ENCODE measurements at places on chromosomes 7 and 10.

- DNase-seq, result no peak
- no peak overlapping the region for H3K27ac ChIP-seq
- no peaks in the 10 kb centered on the region for H3K27me3 ChIP-seq
- no peaks in the 10 kb centered on the region for H3K4me1 ChIP-seq
- no peaks in the 10 kb centered on the region for H3K36me3 ChIP-seq
Observed at GRCh38 chr7:130222-130572, 62.2 kb upstream of the FAM20C start.

- no peaks in the 10 kb centered on the region for H3K27me3 ChIP-seq
- H3K36me3 ChIP-seq, result no peaks in the 10 kb centered on the region
- no peaks in the 10 kb centered on the region for H3K4me1 ChIP-seq
- no peak for DNase-seq
- no peak overlapping the region for H3K27ac ChIP-seq
Observed at GRCh38 chr7:21184942-21185652, 242.8 kb upstream of the SP4 start.

DNA sequence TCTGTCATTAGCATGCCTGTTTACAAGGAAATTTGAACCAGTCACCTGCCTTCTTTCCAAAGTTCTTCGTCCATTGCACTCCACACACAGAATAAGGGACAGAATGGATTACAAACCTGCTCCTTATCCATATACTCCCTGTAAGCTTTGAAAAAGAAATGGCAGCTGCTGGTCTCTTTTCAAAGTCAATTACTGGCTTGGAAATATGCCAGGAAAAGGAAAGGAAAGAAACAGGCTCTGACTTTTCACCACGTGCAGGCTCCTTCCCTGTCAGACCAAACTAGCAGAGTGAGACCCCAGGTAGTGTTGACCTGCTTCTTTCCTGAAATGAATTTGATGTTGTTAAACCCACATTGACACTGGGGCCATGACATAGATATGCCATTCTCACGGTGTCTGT lies 84.5 kb downstream of the LHFPL3 start:
- H3K4me1 ChIP-seq, result no peaks in the 10 kb centered on the region
- H3K36me3 ChIP-seq, result no peaks in the 10 kb centered on the region
- no peak overlapping the region for H3K27ac ChIP-seq
- H3K4me3 ChIP-seq, result no peak overlapping the region

- DNase-seq, result no peak
- H3K36me3 ChIP-seq, result no peaks in the 10 kb centered on the region
- H3K4me1 ChIP-seq, result no peaks in the 10 kb centered on the region
- no peaks in the 10 kb centered on the region for H3K27me3 ChIP-seq
- H3K27ac ChIP-seq, result no peak overlapping the region
Observed at GRCh38 chr7:155425011-155425340, 33.0 kb upstream of the EN2 start.

DNA sequence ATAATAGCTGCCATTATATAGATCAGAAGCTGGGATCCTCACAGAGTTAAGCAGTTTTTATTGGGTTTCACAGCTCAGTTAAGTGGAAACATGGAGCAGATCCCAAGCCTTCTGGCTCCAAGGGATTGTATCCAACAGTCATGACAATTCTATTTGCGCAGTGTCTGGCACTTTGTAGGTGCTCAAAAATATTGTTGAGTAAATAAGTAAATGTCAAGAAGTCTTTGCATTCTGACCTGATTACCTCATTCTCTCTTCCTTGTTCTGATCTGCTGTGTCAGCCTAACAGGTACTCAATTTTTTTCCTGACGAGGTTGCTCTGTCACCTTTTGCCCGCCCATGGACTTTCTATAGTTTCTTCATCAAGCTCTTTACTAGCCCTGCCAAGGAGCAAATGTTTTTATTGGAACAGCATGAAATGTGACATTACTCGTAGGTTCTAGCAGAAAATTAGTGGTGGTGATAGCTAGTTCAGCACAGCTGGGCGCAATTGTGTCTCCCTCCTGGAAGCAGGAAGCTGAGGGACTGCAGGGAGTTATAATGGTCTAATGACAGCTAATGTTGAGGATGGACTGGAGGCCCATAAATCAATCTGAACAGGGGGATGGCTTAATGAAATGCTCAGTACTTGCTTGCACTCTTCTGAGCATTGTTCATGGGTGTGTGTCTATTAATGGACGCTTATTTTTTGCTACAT lies 680.2 kb downstream of the CCSER2 start:
- H3K36me3 ChIP-seq, result no peaks in the 10 kb centered on the region
- H3K4me1 ChIP-seq, result no peaks in the 10 kb centered on the region
- no peak overlapping the region for H3K4me3 ChIP-seq
- H3K27me3 ChIP-seq, result no peaks in the 10 kb centered on the region
- DNase-seq, result no peak

DNA sequence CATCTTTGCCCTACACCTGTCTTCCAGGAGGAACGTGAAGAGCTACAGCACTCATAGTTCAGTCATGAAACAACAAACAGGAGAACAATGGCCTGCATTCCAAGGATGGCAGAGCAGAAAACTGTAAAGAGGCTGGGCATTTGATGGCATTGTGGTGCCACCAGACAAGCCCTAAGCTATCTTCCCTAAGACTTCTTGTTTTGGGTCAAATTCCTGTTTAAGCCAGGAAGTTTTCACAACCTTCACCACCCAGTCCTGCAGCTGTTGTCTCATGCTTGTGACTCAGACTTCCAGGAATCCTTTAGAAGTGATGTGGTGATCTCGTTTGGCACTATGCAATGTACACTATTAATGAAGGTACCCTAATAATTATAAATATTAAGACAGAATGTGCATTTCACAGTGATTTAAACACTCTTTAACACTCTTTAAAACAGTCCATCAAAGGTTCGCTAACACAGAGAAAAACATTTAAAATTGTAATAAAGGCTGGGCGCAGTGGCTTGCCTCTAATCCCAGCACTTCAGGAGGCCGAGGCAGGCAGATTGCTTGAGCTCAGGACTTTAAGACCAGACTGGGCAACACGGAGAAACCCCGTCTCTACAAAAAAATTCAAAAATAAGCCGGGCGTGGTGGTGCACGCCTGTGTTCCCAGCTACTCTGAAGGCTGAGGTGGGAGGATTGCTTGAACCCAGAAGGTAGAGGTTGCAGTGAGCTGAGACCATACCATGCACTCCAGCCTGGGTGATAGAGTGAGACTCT lies 2.7 kb upstream of the HERPUD2 start:
- H3K4me1 ChIP-seq, result no peaks in the 10 kb centered on the region
- no peak overlapping the region for H3K27ac ChIP-seq
- H3K36me3 ChIP-seq, result no peaks in the 10 kb centered on the region

GRCh38 chr10:14608381-14609001 lies 166.2 kb downstream of the FAM107B start:
- no peaks in the 10 kb centered on the region for H3K4me1 ChIP-seq
- DNase-seq, result no peak
- H3K27ac ChIP-seq, result no peak overlapping the region
- peaks cover 2% of the 10 kb centered on the region for H3K27me3 ChIP-seq
- no peak overlapping the region for H3K4me3 ChIP-seq

DNA sequence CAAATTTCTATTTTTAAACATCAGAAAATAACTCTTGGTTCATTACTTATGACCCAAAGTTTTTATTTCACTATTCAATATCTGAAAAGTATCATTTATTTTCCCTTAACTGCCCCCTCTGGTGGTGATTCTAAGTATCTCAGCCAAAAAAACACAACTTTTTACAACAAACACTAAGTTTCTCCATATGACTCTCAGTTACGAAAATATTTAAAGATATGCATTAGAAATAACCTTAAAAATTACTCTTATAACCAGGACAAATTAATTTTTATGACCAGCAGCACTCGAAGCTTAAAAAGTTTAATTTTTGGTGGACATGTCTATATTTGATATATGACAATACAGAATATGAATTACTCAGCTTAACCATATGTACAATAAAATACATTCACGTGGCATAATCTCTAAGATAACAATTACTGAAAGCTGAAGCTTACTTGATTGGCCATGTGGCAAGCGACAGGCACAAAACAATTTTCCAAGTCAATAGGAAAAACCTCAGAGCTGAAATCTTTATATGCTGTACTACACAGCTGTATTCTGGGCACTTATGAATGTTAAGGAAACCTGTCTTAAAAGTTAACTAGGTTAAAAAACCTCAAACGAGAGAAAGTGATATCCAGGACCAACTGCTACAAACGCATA lies 2.3 kb downstream of the HNRNPA2B1 start:
- DNase-seq, result no peak
- no peak overlapping the region for H3K27ac ChIP-seq
- no peaks in the 10 kb centered on the region for H3K4me1 ChIP-seq
- peak overlapping the region; percentile 77 for H3K4me3 ChIP-seq
- H3K27me3 ChIP-seq, result no peaks in the 10 kb centered on the region

DNA sequence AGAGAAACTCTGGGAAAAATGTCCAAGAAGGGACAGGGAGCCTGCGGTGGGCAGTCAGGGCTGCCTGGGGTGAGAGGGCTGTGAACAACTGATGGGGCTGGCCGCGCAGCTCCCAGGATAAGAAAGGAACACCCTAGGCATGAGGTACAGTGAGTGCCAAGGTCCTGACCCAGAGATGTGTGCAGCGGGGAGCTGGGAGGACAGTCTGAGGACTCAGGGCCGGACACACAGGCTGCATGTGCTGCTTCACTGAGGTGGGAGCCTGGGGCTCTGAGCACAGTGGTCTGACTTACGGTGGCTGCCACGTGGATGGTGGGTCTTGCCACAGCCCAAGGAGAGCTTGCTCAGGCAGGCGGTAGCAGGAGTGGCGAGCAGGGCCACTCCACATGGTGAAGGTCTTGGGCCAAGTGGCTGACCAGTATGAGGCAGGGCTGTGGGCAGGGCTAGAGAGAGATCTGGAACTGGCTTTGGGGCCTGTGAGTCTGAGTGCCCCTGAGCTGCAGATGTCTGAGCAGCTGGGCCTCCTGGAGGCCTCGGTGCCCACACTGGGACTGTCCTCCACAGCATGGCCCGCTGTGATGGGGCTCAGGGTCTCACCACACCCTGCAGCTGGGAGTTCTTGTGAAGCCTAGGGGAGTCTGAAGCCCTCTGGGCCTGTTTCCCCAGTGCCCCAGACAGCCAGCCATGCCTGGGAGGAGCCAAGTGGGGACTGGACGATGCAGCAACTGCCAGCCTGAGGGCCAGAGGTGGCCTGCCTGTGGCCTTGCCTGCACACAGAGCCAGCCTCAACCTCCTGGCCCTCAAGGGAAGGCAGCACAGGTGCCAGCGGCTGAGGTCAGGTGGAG lies 60.3 kb downstream of the RASGEF1A start:
- no peak for DNase-seq
- no peak overlapping the region for H3K4me3 ChIP-seq
- H3K27ac ChIP-seq, result no peak overlapping the region
- no peaks in the 10 kb centered on the region for H3K36me3 ChIP-seq
- peaks cover 2% of the 10 kb centered on the region for H3K4me1 ChIP-seq

DNA sequence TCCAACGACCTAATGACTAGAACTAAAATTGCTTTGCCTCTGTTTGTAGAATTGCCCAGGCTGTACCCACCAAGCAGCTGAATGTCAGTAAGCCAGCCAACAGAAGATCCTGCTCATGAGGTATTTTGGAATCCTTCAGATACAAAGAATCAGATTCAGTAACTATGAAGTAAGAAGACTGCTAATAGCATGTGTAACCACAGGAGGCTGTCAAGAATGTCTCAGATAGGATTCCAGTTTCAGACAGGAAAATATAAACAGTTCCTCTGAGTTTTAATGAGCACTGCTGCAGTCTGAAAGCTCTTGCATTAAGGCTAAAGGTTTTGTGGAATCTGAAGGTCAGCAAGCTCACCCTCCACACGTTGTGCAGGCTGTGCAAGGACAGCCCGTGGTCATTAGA lies 112.6 kb upstream of the ADAM12 start:
- H3K4me3 ChIP-seq, result no peak overlapping the region
- H3K27ac ChIP-seq, result no peak overlapping the region
- H3K27me3 ChIP-seq, result no peaks in the 10 kb centered on the region
- H3K4me1 ChIP-seq, result no peaks in the 10 kb centered on the region

DNA sequence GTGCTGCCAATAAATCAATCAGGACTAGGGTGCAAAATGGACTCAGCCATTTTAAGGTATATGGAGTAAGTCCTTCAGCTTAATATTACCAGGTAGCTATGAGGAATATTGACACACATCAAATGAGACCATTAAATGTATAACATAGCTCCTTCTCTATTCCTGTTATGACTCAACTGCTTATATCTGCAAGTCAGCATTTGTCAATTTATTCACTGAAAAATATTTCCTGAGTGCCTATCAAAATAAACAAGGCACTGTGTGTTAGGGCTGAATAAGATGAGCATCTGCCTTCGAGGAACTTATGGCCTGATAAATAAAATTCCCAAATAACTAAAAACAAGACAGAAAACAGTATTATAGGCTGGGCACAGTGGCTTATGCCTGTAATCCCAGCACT lies 113.8 kb downstream of the CDK6 start:
- H3K4me3 ChIP-seq, result no peak overlapping the region
- no peak for DNase-seq
- H3K27ac ChIP-seq, result no peak overlapping the region
- peaks cover 1% of the 10 kb centered on the region for H3K4me1 ChIP-seq
- no peaks in the 10 kb centered on the region for H3K36me3 ChIP-seq
- no peaks in the 10 kb centered on the region for H3K27me3 ChIP-seq

DNA sequence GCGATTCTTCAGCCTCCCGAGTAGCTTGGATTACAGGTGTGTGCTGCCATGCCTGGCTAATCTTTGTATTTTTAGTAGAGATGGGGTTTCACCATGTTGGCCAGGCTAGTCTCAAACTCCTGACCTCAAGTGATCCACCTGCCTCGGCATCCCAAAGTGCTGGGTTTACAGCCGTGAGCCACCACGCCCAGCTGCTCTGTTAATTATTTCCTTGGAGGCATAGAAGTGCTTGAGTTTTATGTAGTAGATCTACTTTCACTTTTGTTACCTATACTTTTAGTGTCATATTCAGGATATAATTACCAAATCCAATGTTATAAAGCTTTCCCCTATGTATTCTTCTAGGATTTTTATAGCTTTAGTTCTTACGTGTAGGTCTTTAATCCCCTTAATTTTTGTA lies 1093.0 kb downstream of the GATA3 start:
- H3K36me3 ChIP-seq, result no peaks in the 10 kb centered on the region
- H3K4me3 ChIP-seq, result no peak overlapping the region

DNA sequence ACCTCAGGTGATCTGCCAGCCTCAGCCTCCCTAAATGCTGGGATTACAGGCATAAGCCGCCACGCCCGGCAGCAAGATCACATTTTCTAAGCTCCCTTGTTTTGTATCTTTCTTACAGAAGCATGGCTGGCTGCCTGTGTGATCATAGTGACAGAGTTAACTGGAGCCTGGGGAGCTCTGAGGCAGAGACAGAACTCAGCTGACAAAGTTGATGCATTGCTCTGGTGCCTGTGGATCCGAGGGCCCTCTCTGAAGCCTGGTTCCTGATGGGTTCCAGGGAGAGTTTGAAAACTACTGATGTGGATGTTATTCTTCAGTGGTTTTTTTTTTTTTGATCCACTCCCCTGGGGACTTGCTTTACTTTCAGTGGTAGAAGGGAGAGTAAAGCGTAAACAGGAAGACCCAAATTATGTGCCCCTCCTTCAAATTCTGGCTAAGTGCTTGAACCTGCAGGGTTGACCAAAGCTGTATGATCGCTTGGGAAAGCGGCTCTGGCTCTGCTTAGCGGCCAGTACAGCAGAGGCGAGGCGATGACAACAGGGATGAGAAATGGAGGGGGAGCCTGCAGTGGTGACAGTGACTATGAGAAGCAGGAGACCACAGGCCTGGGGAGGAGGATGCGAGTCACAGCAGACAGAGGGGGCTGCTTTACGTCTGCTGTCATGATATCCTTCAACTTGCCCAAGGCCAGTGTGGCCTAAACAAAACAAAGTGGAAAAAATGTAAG lies 6.8 kb upstream of the EFCAB10 start:
- H3K36me3 ChIP-seq, result no peaks in the 10 kb centered on the region
- no peaks in the 10 kb centered on the region for H3K4me1 ChIP-seq

- H3K4me3 ChIP-seq, result no peak overlapping the region
- H3K27me3 ChIP-seq, result no peaks in the 10 kb centered on the region
- H3K36me3 ChIP-seq, result no peaks in the 10 kb centered on the region
- no peak overlapping the region for H3K27ac ChIP-seq
- H3K4me1 ChIP-seq, result peaks cover 6% of the 10 kb centered on the region
- peak; percentile 61 for DNase-seq
Observed at GRCh38 chr10:123582084-123582989, 83.8 kb upstream of the GPR26 start.

Measured in iPS DF 6.9 (cell line).